ENCODE measurements at places on chromosomes 4 and X.

DNA sequence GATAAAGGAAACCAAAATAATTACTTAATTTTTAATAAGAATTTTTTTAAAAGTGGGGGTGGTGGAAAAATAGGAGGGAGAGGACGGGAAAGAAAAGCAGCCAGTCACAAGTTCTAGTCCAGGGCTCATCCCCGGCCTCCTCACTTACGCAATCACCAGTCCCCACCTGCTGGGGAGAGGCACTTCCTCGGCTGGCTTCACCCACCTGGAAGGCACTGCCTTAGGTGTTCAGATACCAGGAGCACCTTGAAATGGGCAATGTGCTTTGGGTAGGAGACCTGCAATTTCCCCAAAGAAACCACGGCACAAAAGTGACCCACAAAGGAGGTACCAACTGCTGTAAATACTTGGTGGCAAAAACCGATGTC is 23.8 kb downstream of the AFAP1 start:
- DNase-seq: no peak

GRCh38 chr4:98298022-98298421 is 36.8 kb downstream of the RAP1GDS1 start:
- DNase-seq: no peak

- no peak for DNase-seq
Measured at GRCh38 chr4:139142087-139142486, 34.9 kb downstream of the ELF2 start.

- peak; percentile 26 for DNase-seq
Measured at GRCh38 chrX:153456161-153456560, 10.3 kb upstream of the TREX2 start.

- no peak for DNase-seq
Measured at GRCh38 chr4:32455231-32455630, 1735.1 kb downstream of the PCDH7 start.

DNA sequence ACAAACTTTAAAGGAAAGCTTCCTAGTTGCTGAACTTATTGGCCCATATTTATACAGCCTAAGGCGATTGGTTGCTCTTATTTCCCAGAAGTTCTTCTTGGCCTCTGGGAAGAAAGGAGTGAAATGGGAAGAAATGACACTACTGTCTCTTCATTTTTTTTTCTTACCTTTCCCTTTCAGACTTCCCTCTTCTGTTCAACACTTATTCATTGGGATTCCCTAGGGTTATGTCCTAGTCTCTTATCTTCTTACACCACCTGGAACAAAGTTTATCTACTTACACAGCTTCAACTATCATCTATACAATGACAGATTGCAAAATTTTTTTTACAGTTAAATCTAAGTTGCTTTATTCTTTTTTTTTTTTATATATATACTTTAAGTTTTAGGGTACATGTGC is 68.0 kb downstream of the SNX12 start:
- no peak for DNase-seq

- no peak for DNase-seq
Measured at GRCh38 chrX:44104699-44105098, 131.5 kb upstream of the NDP start.

DNA sequence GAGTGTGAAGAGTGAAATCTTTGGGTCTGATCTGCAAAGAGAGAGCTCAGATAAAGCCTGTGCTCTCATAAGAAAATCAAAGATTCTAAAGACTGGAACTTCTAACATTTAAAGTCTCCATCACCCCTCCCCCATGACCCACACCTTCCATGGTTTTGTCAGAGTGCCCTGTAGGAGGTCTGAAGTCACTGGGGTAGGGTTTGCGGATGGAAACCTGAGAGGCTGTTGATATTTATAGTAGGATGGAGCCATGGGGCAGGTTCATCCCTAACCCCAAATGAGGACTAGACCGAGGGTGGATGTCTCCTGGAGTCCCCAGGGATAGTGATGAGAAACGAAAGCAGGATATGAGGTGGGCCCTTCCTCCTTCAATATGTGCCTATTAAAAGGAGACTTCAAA is 28.4 kb upstream of the NLGN4X start:
- DNase-seq: no peak

- DNase-seq: no peak
Measured at GRCh38 chr4:77652237-77652897, 46.7 kb downstream of the CXCL13 start.

- no peak for DNase-seq
Measured at GRCh38 chr4:2412534-2412884, 5.9 kb downstream of the ZFYVE28 start.

DNA sequence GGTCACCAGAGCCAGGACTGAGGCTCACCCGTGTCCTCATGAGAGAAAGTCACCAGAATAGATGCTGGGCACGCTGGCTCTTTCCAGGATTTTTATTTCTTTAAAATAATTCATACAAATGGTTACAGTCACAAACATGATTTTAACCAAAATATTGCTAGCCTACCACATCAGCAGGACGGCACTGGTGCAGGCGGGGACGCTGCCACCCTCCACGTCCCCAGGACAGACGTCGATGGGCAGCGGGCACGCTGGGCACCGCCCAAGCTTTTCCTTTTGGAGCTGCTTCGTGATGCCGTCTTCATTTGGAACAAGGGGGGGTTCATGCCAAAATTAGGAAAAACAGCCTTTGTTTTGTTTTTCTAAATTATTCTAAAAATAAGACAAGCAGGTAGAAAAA is 37.6 kb downstream of the CTBP1 start:
- no peak for DNase-seq

GRCh38 chr4:115154826-115155225 is 41.4 kb upstream of the NDST4 start:
- no peak for DNase-seq

DNA sequence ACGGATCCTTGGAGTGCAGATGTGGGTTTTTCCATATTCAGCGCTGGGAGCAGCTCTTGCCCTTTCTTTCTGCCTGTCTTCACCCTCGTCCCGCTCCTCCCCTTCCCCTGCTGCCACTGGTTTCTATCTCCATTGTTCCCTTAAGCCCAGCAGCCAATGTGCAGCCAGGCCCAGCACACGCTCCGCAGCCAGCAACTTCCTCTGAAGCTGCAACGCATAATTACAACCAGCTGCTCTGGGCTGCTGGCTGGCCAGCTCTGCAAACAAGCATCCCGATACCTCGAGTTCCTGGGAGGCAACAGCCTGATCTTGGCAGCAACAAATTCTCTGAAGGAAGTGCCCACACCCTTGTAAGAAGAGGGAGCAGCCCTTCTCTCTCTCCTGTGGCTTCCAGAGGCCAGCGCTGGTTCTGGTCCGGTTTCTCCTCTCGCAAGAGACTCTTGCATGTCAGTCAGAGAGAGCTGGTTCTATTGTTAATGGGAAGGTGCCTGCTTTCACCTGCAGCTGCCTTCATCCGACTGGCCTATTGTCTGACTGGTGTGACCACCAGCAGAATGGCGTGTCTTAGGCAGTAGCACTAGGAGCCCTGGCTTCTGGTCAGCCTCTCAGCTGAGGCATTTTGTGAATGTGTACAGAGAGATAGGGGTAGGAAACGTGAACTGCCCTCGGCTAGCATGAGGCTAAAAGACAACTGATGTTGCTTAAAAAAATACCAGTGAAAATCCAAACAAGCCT is 83.8 kb upstream of the MAML3 start:
- DNase-seq: peak; percentile 94

GRCh38 chrX:85365370-85365995 is 14.0 kb downstream of the POF1B start:
- no peak for DNase-seq

GRCh38 chrX:103183912-103184311 is 31.0 kb upstream of the BEX4 start:
- no peak for DNase-seq

DNA sequence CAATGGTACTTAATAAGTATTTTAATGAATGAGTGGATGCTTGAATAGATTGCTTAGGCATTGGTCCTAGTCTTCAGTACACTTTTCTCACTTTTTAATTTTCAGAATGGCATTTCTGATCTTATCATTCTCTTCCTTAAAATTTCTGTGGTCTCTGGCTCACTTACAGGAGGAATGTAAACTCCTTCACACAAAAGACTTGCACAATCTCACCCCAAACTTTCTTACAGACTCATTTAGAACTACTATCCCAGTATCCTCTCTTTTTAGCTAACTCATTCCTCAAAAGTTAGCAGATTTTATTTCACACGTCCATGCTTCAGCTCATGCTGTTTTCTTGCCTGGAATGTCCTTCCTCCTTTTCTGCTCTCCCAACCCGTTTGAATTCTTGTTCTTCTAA is 350.1 kb downstream of the GRXCR1 start:
- DNase-seq: no peak

DNA sequence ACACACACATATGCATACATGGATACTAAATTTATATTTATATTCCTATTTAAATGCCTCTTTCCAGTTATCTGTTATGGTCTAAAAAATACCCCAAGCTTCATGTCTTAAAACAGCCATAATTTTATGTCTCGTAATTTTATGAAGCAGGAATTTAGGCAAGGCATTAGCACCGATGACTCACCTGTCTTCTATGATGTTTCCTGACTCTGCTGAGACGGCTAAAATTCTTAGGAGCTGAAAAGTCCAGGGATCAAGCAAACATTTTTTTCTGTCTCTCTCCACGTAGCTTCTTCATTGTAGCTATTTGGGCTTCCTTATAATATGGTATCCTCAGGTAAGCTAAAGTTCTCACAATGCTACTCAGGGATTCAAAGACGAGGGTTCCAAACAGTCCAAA is 930.3 kb downstream of the STIM2 start:
- DNase-seq: no peak

DNA sequence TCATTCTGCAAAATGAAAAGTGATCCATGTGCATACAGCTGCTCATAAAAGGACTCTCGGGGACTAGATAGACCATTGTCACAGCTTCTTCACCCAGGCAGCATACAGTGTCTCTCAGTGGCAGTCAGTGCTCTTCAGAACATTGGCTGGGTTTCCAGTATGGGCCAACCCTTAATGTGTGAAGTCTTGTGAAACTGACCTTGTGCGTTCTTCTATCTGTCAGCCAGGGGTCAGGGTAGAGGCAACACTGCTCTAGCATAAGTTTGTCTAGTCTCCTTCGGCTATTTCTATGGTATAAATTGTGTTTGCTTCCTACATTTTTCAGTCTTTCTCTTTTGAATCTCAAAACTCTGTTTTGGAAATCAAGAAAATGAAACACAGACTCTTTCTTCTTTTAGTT is 37.0 kb upstream of the SMIM31 start:
- no peak for DNase-seq

DNA sequence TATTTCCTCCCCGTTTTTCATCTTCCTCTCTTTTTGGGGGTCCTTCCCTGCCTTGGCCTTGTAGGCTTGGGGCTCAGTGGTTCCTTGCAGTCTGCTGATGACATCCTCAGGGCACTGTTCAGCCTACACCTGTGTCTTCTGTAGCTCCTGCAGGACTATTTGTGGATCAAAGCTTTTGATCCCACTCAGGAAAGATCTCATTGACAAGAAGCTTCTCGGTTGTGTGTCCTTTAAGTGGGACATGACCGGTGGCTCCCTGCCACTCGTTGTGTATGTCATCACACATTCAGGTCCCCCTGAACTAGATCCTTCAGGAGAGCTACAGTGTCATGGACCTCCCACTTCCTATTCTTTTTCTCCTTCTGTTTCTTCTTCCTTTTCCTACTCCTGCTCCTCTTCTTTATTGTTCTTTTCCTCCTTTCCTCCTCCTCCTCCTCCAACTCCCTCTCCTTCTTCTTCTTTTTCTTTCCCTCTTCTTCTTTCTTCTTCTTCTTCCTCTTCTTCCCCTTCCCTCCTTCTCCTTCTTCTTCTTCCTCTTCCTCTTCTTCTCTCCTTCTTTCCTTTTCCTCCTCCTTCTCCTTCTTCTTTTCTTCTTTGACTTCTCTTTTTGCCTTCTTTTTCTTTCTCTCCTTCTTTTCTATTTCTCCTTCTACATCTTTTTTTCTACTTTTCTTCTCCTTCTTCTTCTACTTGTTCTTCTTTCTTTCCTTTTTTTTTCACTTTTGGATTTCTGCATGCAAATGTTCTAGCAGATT is 67.8 kb downstream of the NBDY start:
- no peak for DNase-seq

DNA sequence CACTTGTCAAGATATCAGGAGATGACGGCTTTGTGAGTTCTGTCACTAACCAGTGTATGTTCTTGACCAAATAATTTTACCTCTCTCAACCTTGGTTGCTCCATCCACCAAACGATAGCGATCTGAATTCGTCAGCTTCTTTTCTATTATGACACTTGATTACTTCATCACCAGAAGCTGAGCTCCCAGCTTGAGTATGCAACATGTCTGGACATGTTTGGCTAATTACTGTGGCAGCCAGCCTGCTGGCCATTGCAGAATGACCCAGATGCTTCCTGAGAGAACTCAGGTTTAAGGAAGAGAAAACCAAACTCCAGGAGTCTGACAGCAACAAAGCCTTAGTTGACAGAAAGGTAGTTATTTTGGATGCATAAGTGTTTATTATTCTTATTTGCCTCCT is 46.4 kb upstream of the PARM1 start:
- no peak for DNase-seq

GRCh38 chr4:101158134-101158482 is 189.2 kb downstream of the PPP3CA start:
- DNase-seq: no peak

DNA sequence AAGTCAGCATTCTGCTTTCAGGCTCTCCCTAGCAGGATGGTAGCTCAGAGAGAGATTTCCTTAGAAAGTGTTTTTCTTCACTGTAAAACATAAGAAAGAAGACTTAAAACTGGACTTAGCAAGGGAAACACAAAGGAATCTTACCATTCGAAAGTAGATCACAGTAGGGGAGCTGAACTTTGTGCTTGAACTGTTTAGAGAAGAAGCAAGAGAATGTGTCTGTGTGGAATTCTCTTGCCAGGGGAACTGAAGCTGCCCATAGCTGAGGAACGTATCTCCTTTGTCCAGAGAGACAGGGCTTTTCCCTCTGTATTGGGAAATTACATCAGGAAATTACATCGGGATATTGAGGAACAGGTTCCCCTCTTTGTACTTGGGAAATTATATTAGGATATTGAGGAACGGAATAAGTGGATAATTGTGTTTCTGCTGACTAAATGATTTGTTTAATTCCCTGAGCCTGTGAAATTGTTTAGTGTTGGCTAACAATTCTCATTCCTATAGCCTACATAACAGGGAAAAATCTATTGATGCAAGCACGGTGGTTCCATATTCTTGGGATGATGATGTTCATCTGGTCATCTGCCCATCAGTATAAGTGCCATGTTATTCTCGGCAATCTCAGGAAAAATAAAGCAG is 21.2 kb downstream of the SRD5A3 start:
- DNase-seq: no peak

DNA sequence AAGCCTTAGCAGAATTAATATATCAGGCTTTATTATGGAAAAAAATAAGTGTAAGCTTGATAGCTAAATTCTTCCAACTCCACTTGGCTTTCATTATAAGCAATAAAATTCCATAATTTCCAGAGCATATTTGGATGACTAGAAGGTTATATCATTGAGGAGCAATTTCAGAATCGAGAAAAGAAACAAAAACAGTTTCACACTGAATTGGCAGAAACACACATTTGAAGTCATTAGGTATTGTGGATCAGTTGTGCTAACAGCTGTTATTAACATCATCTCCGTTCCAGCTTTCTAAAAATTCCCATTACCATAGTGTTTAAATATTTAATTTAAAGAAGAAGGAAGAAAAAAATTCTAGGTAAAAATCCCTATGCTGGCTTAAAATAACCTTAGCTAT is 92.6 kb downstream of the ANTXR2 start:
- no peak for DNase-seq

Measured in NCI-H1092 (cell line).